ENCODE measurements at places on chromosomes 4 and X.

DNA sequence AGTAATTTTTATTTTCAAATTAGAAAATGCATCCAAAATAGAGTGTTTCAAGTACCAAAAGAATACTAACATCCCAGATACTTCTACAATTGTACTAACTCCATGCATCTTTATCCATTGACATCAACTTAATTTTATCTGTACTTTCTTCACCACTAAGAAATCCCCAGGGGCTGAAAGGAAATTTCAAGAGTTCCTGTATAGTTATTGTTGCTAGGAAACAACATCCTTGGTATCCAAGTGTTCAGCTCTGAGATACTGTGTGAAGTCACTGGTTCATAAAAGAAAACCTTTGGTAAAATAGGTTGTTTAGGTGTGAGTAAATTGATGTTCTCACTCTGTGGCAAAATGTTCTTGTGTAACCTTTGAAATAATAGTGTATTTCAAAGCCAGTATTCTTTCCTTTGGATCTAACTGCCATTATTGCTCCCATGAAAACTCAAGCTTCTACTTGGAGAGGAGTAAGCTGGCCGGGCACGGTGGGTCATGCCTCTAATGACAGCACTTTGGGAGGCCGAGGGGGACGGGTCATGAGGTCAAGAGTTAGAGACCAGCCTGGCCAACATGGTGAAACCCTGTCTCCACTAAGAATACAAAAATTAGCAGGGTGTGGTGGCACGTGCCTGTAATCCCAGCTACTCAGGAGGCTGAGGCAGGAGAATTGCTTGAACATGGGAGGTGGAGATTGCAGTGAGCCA is 72.9 kb downstream of the COMMD8 start:
- DNase-seq = no peak

DNA sequence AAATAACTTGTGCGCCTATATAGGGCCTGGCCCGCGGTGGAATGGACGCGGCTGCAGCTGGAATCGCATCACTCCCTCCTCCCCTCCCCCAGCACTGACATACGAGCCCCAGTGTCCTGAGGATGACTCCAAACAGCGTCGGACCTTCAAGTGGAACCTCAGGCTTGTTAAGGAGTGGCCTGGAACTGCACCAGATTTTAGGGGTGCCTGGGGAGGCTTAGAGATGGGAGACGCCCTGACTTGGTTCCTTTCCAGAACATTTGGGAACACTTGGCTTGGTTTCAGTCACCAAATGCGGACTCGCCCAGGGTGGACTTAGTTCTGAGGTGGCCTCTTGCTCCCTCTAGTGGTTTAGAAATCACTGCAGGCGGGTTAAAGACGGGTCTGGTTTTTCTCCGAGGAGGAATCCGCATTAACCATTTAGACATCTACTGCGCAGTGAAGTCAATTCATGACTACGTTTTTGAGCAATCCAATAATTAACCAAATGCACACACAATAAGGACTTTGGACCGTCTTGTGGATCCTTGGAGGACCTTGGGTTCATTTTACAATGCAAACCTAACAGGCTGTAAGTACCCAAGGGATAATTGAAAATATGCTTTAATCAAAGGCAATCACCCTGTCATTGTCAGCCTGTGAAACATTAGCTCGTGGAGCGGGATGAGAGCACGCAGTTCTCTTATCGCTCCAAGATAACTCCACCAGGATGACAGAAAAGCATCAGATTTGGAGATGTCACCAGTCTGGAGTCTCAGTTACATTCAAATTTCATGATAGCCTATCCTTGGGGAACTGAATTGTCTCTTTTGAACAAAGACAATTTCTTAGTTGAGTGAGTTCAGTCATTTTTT is 11.2 kb upstream of the PDGFRA start:
- peak; percentile 84 for DNase-seq

GRCh38 chrX:33178218-33178617 is 33.1 kb downstream of the DMD start:
- DNase-seq = no peak

- DNase-seq = no peak
Measured at GRCh38 chr4:88698519-88698918, 890 bp upstream of the NAP1L5 start.
